Stimulated activated CD4-positive, alpha-beta T cell treated with anti-CD3 and anti-CD28 coated beads, Interleukin-4, amount 100 ng/mL, for 48 hours (primary cell): ENCODE measurements at places on chromosomes 13 and 19.

DNA sequence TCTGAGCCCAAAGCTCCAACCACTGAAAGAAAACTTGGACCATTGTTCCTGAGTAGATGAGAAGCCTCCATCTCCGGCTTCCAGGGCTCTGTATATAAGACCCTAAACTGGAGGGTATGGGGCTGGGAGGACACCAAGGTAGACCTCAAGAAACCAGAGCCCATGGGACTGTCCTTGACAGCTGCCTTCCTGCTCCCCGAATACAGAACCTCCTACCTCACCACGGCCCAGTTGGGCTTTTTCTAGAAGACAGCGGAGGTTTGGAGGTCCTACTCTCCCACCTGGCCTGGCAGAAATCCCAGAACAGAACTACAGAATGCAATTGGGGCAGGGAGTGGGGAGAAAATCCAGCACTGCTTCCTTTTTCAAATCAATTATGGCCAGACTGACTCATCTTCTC lies 177.3 kb upstream of the ZNF507 start:
- DNase-seq = no peak

DNA sequence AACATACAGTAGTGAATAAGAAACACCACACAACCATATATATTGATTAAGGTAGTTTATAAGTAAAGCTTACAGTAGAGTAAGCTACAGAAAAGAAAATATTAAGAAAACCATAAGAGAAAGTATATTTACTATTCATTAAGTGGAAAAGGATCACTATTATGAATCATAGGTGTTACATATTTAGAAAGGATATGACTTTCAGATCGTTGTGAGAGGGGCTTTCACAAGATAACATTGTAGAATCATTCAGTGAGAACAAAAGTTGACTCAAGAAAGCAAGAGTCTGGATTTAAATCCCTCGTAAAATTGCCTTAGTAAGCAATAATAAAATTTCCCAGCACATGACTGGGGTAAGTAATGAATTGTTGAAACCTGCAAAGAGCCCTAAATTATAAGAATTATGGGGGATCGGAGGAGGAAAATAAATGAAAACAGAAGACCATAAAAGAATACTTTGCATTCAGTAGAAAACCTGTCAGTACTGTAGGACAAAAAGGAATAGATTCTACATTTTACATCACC lies 6.0 kb downstream of the UFM1 start:
- no peak for DNase-seq

GRCh38 chr13:33158271-33158670 lies 127.3 kb downstream of the STARD13 start:
- no peak for DNase-seq

- DNase-seq = no peak
These were observed 1.7 kb upstream of the SBK3 start for GRCh38 chr19:55546822-55547614.

- no peak for DNase-seq
These were observed 173.3 kb downstream of the USP12 start for GRCh38 chr13:26998292-26998691.

GRCh38 chr19:16051254-16052025 lies 24.9 kb upstream of the TPM4 start:
- no peak for DNase-seq
